ENCODE measurements at places on chromosomes 11 and 22. TPM values are rescaled to one million over a fixed set of nuclear protein-coding genes. Genes with fewer than 3 reads are reported as not detected.

- no peak for DNase-seq
These were observed 98.5 kb upstream of the RRM1 start for GRCh38 chr11:3995949-3996554.

- DNase-seq: no peak
These were observed 87.7 kb upstream of the OPCML start for GRCh38 chr11:133619973-133620372.

DNA sequence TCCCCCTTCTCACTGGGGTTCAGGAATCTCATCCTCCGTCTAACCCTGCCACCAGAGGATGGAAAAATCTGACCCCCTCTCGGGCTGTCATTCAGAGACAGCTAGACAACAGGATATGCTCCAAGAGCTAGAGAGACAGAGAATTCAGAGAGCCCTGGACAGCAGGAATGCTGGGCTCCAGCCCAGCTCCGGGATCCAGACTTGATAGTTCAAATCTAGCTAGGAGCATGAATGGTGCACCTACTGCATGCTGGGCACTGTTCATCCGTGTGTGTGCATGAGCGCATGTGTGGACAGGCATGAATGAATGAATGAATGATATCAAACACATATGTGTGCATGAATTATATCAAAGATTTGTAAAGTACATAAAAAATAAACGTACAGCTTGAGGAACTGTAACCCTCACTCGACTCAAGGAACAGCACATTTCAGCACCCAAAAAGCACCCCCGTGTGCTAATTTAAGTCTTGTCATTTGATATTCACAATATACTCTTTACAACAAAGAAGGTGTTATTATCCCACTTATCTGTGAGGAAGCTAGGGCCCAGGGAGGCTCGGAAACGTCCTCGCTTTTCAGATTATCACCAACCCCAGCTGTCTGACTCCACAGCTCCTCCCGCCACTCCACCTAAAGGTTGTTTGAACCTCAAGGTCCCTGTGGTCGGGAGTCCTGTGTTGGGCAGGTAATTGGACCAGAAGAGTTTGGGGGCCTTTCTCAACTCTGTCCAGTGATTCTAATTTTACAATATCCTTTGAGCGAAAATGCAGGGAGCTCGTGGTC lies 640 bp upstream of the VSIG10L2 start:
- no peak for DNase-seq

DNA sequence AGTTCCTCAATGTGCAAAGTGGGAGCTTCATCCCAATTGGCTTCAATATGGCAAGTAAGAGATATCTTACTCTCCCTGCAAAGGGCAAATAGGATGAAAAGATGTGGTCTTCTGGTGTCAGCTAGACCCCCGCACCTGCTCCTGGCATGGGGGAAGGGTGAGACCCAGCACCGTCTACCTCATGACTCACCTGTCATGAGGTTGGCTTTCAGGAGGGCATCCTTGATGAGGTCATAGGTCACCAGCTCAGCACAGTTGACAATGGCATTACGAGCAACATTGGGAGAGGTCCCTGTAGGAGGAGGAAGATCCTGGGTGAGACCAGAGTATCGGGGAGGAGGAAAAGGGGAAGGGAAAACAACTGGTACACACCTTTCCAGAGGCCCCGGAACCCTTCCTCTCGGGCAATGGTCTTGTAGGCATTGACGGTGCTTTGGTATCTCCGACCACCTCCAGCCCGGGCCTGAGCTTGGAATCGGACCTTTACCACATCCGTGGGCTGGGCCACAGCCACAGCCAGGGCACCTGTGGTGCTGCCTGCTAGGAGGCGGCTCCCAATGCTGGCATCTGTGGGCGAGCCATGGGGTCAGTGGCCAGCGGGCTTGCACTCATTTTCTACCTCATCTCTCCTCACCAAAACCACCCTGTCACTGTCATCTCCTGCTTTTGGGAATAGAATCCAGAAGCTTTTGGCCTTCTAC lies 6.0 kb downstream of the UCP2 start:
- DNase-seq: no peak

GRCh38 chr11:77090046-77090372 lies 12.6 kb upstream of the OMP start:
- no peak for DNase-seq

DNA sequence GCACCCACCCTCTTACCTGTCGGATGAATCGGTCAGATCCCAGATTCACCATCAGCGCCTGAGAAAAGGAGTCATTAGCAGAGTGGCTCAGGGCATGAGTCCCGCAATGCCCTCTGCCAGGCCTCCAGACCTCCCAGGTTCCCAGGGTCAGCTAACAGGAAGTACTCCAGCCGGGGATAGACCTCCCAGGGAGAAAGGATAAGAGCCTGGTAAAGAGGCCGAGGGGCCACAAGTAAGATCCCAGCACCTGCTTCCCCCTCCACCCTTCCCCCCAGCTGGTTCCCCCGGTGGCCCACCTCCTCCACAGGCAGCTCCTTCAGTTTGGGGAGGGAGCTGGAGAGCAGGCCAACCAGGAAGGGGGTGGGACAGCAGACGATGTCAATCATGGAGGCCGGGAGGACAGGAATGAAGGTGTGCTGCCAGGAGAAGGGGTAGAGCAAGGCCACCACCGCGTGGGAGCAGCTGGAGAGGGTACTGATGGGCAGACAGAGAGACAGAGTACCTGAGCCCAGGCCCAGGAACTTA lies 16.4 kb downstream of the RPL27A start:
- DNase-seq: no peak

DNA sequence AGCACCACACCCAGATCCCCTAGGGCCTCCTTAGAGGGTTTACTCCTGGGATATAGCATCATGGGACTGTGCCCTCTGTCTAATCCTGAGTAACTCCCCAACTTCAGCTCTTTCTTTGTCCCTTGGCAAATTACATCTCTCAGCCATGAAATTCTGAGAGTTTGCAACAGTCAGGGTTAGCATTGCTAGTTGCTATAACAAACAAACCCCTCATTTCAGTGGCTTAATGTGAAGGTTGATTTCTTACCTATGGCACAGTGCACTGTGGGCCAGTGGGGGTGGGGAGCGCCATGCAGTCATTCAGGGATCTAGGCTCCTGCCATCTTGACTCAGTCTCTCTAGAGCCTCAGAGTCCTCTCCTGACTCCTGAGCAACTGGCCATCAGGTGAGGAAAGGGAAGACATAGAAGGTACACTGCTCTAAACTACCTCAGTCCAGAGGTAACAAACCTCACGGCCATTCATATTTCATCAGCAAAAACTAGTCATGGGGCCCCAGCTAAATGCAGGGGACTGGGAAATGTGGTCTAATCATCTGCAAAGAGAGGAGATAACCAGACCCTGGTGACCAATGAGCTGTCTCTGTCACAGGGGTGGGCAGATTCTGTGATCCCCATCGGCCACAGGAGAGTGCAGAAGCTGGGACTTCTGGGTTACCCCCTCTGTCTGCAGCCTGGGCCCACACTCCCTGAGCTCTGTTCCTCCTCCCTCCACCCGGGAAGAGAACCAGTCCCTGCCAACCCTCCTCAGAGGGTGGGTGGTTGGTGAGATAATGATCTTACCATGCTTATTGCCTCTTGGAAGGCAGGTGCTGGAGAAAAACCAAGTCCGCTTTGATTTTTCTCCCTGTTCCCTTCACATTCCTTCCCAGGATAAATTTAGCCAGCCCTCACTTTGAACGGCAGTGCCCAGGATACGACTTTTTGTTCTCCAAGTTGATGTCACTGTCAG lies 17.5 kb downstream of the PRG3 start:
- DNase-seq: no peak

DNA sequence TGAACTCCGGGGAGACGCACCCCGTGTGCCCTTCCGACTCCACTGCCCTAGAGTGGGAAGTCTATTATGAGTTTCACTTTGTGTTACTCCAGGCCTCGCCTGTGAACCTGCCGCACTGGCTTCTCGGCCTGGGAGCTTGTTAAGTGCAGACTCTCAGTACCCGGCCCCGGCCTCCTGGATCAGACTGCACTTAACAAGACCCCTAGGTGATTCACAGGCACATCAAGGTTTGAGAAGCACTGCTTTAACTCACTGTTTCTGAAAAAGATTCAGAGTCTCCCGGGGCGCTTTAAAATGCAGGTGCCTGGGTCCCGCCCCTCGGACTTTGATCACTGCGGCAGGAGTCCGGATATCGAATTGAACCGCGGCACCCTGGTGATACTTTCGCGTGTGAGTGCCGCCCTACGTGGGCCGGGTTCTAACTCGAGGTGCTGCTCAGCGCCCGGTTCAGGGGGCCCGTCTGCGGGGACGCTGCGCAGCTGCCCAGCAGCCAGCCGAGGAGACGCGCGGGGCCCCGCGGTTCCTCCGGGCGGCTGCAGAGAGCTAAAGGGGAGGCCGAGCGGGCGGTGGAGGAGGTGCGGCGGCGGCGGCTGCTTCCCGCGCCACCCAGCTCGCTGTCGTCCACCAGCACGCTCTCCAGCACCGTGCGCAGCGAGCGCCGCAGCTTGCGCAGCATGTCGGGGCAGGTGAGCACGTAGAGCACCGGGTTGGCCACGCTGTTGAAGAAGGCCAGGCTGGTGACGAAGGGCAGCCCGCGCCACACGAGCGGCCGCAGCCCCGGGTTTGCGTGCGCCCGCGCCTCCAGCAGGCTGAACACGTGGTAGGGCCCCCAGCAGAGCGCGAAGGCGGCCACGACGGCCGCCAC lies 3.4 kb downstream of the PTGDR2 start:
- no peak for DNase-seq

NKAPD1 gene
- total RNA-seq: 19.1 TPM

CD6 gene
- total RNA-seq: 642 TPM

ARHGAP20 gene
- not detected for total RNA-seq

SCN4B gene
- total RNA-seq: not detected

OR52I2 gene
- total RNA-seq: not detected

TRPM5 gene
- total RNA-seq: not detected

Measured in activated T-cell treated with anti-CD3 and anti-CD28 coated beads, Interleukin-2, amount 50 U/mL, for 4 hours (primary cell).